ENCODE measurements at places on chromosomes 7 and 10. TPM values are rescaled to one million over a fixed set of nuclear protein-coding genes. Genes with fewer than 3 reads are reported as not detected.

DNA sequence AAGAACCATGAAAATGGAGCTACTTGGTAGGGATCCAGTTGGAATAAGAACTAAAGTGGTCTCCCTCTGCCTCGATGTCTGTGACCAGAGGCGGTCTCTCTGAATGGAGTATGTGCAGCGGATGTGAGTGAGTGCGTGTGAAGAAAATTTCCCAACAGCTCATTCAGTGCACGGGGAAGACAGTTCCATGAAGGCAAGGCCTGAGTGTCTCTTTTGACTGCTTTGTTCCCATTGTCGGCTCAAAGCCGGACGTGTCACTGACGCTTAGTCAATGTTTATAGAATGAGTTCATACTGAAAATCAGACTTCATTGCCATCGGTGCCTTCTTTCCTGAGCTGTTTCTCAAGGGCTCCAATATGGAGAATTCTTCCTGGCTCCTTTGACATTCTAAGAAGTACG lies 55.3 kb upstream of the GRB10 start:
- no peak overlapping the region for H3K27ac ChIP-seq
- no peak overlapping the region for H3K4me3 ChIP-seq
- H3K27me3 ChIP-seq: no peaks in the 10 kb centered on the region
- no peak for DNase-seq
- H3K36me3 ChIP-seq: no peaks in the 10 kb centered on the region
- no peaks in the 10 kb centered on the region for H3K4me1 ChIP-seq

GRCh38 chr7:69857014-69857413 lies 258.7 kb downstream of the AUTS2 start:
- no peak for DNase-seq
- no peak overlapping the region for H3K4me3 ChIP-seq
- H3K36me3 ChIP-seq: no peaks in the 10 kb centered on the region
- no peak overlapping the region for H3K27ac ChIP-seq
- H3K4me1 ChIP-seq: peaks cover 23% of the 10 kb centered on the region

The MCM10 gene
- total RNA-seq: 9.2 TPM

The MAGI2 gene
- 0.23 TPM for total RNA-seq

The VWA2 gene
- total RNA-seq: 5.7 TPM

The ANKRD1 gene
- total RNA-seq: not detected

DNA sequence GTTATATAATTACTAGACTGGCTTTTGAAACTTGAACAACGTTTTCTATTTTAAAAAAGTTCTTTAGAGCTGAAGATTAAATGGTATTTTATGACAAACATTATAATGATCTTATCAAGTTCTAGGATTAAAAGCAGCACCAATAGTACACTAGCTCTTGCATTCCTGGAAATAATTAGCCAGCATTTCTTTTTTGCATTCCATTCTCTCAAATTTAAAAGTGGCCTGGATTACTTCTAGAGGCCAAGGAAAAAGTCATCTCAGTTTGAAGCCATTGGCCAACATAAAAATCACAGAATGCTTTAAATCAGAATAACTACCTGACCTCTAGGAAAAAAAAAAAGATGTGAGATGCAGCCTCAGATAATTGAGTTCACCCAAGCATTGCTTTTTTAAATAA lies 1326.4 kb upstream of the SORCS1 start:
- H3K27me3 ChIP-seq: no peaks in the 10 kb centered on the region
- H3K4me3 ChIP-seq: no peak overlapping the region
- no peaks in the 10 kb centered on the region for H3K36me3 ChIP-seq
- DNase-seq: no peak
- H3K4me1 ChIP-seq: no peaks in the 10 kb centered on the region

GRCh38 chr10:46052057-46052790 lies 6.2 kb upstream of the MSMB start:
- peaks cover 39% of the 10 kb centered on the region for H3K4me1 ChIP-seq
- H3K27me3 ChIP-seq: no peaks in the 10 kb centered on the region
- H3K4me3 ChIP-seq: no peak overlapping the region

The TMEM176A gene
- total RNA-seq: 35.5 TPM

The CCZ1 gene
- total RNA-seq: 67.4 TPM

GRCh38 chr10:24840784-24841183 lies 111.6 kb downstream of the PRTFDC1 start:
- no peak overlapping the region for H3K4me3 ChIP-seq
- no peaks in the 10 kb centered on the region for H3K4me1 ChIP-seq
- H3K27me3 ChIP-seq: no peaks in the 10 kb centered on the region
- no peak for DNase-seq
- no peak overlapping the region for H3K27ac ChIP-seq

The TRIM50 gene
- total RNA-seq: not detected

DNA sequence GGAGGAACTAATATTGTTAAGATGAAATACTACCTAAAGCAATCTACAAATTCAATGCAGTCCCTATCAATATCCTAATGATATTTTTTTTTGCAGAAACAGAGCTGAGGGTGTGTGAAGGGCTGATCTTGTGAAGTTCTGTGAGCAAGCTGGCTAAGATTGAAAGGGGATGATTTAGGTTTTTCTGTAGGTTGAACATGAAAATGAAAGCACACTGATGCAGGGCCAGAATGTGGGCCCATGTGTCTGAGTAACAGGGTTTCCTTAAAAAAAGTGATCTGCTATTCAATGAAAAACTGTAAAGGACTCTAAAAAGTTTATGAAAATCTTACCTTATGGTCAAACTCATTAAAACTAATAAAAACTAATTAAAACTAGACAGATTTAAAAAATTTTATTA lies 47.4 kb downstream of the GRB10 start:
- H3K27ac ChIP-seq: no peak overlapping the region
- DNase-seq: no peak
- H3K36me3 ChIP-seq: no peaks in the 10 kb centered on the region

The PGAM2 gene
- not detected for total RNA-seq

- DNase-seq: no peak
- H3K27me3 ChIP-seq: no peaks in the 10 kb centered on the region
- H3K4me1 ChIP-seq: no peaks in the 10 kb centered on the region
- no peak overlapping the region for H3K27ac ChIP-seq
- H3K4me3 ChIP-seq: no peak overlapping the region
These were observed 311.9 kb upstream of the GNAI1 start for GRCh38 chr7:79822620-79823240.

DNA sequence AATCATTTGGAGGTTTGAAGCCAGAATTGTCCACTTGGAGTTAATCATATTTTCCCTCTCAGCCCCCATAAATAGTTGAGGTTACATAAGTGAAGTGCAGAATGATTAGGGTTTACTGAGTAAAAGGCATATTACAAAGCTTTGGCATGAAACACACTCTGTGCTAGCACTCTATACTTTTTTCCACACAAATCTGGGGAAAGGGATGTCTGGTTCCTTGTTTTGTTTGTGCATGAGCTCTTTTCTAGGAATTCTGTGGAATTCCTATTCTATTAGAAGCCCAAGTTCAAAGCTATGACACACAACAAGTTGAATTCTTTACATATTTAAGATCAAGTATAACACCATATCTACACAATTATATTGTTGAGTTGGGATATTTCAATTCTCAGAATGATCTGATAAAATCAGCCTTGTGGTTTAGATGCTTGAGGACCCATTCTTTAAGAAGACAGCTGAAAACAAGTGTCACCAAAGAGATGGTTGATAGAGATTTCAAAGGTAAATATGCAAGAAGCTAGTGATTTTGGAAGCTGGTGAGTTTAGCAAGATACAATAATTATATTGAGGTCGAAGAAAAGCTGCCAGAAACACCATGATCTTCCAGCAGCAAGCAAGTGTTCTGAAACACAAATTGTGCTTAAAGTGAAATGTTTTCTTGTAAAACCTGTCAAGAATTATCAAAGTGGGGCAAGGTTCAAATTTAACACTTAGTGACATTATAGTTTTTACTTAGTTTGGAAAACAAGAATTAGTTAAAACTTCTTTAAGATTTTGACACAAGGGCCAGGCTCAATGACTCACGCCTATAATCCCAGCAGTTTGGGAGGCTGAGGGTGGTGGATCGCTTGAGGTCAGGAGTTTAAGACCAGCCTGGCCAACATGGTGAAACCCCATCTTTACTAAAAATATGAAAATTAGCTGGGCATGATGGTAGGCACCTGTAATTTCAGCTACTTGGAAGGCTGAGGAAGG lies 122.6 kb downstream of the INHBA start:
- H3K4me3 ChIP-seq: no peak overlapping the region
- DNase-seq: no peak
- H3K36me3 ChIP-seq: no peaks in the 10 kb centered on the region
- H3K4me1 ChIP-seq: no peaks in the 10 kb centered on the region
- no peaks in the 10 kb centered on the region for H3K27me3 ChIP-seq
- H3K27ac ChIP-seq: no peak overlapping the region

GRCh38 chr7:101828301-101829020 lies 11.0 kb downstream of the CUX1 start:
- H3K36me3 ChIP-seq: no peaks in the 10 kb centered on the region
- H3K27ac ChIP-seq: no peak overlapping the region
- no peaks in the 10 kb centered on the region for H3K27me3 ChIP-seq
- no peak for DNase-seq
- no peak overlapping the region for H3K4me3 ChIP-seq

GRCh38 chr10:30873411-30873810 lies 158.3 kb downstream of the ZNF438 start:
- H3K4me1 ChIP-seq: no peaks in the 10 kb centered on the region
- DNase-seq: no peak
- no peak overlapping the region for H3K27ac ChIP-seq
- H3K4me3 ChIP-seq: no peak overlapping the region

DNA sequence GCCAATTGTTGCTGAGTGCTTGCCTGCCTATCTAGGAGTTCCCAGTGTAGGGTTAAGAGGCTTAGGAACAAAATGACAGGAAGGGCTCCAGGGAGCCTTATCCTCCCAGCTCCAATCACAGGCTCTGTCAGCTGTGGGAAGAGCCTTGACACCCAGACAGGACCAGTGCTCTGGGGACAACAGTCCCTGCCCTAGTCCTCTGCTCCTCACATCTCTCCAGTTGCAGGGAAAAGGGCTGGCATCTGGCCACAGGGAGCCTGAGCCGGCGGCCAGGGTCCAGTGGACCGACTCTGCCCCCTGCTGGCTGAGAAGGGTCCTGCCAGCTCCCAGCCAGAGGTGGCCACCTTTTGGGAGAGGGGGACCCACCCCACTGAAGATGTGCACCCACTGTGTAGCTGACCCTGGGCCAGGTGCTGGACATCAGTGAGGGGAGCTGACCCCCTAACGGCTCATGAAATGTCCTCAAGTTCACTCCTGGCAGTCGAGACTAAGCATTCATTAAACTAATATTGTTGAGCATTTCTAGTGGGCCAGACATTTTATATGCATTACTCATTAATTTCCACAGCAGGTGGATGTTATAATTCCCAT lies 17.6 kb downstream of the DNAJB12 start:
- H3K27me3 ChIP-seq: no peaks in the 10 kb centered on the region
- H3K27ac ChIP-seq: peak overlapping the region; percentile 93
- peaks cover 13% of the 10 kb centered on the region for H3K36me3 ChIP-seq
- peaks cover 45% of the 10 kb centered on the region for H3K4me1 ChIP-seq
- no peak overlapping the region for H3K4me3 ChIP-seq
- DNase-seq: no peak

GRCh38 chr7:155310425-155311114 lies 12.9 kb downstream of the INSIG1 start:
- peaks cover 14% of the 10 kb centered on the region for H3K36me3 ChIP-seq
- no peaks in the 10 kb centered on the region for H3K4me1 ChIP-seq
- DNase-seq: no peak
- no peak overlapping the region for H3K27ac ChIP-seq
- no peaks in the 10 kb centered on the region for H3K27me3 ChIP-seq

GRCh38 chr7:76220185-76221057 lies 18.7 kb downstream of the SRRM3 start:
- no peak overlapping the region for H3K27ac ChIP-seq
- no peak for DNase-seq
- no peaks in the 10 kb centered on the region for H3K36me3 ChIP-seq
- no peaks in the 10 kb centered on the region for H3K4me1 ChIP-seq
- no peaks in the 10 kb centered on the region for H3K27me3 ChIP-seq

The PLOD3 gene
- 14.5 TPM for total RNA-seq

DNA sequence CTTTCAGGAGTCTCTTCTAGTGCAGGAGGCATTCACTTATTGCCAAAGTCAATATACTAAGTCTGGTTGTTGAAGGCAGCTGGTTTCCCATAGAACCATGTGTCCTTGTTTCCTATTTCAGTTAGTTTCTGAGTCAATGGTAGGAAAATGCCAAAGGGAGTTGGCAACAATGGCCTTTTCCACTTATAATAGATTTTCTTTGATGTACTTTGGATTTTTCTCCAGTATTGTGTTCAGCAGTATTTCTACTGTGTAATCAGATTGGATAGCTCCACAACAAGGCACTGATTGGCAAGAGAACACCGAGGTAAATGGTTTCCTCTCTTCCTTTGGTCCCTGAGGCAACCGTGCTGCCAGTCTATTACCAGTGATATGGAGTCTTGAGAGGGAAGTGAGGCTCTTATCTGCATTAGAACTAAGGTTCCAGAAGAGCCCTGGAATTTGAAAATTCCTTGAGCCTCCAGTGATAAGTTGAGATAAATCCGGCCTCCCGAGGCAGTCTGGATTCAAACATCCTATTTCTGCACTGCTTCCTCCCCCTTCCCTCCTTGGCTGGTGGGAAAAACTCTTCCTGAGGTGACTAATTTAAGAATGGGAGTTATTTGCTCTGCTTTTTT lies 7.9 kb upstream of the SEPTIN7 start:
- no peak overlapping the region for H3K4me3 ChIP-seq
- no peak for DNase-seq
- H3K27ac ChIP-seq: no peak overlapping the region
- H3K36me3 ChIP-seq: no peaks in the 10 kb centered on the region

The CNTNAP2 gene
- total RNA-seq: 1.1 TPM

DNA sequence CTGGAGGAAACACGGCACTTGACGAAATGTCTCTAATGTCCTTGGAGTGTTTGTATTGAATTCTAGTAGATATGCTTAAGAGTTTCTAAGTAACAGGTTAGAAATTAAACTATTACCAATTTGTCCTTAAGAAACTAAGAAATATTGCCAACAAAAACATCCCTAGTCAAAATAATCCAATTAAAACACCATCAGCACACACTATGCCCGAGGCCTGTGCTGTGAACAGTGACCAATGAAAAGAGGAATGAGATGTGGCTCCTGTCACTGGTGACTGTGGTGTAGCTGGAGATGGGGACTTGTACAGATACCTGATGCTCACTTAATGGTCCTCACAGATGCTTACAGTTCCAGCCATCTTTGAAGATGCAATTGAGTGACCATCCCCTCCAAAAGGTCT lies 651.1 kb downstream of the SORCS3 start:
- H3K36me3 ChIP-seq: no peaks in the 10 kb centered on the region
- H3K27ac ChIP-seq: no peak overlapping the region
- no peaks in the 10 kb centered on the region for H3K4me1 ChIP-seq

- DNase-seq: no peak
- H3K27ac ChIP-seq: no peak overlapping the region
- H3K27me3 ChIP-seq: no peaks in the 10 kb centered on the region
- H3K36me3 ChIP-seq: no peaks in the 10 kb centered on the region
These were observed 44.3 kb downstream of the IL6 start for GRCh38 chr7:22771194-22771871.

GRCh38 chr7:18399436-18400235 lies 95.9 kb upstream of the HDAC9 start:
- H3K4me3 ChIP-seq: no peak overlapping the region
- no peak overlapping the region for H3K27ac ChIP-seq
- no peaks in the 10 kb centered on the region for H3K4me1 ChIP-seq
- no peaks in the 10 kb centered on the region for H3K36me3 ChIP-seq
- no peak for DNase-seq

- no peak overlapping the region for H3K27ac ChIP-seq
- no peak overlapping the region for H3K4me3 ChIP-seq
- no peaks in the 10 kb centered on the region for H3K36me3 ChIP-seq
- no peaks in the 10 kb centered on the region for H3K4me1 ChIP-seq
- no peaks in the 10 kb centered on the region for H3K27me3 ChIP-seq
These were observed 527.4 kb downstream of the PTPRN2 start for GRCh38 chr7:158060216-158060615.

- H3K27me3 ChIP-seq: no peaks in the 10 kb centered on the region
- H3K36me3 ChIP-seq: no peaks in the 10 kb centered on the region
- H3K27ac ChIP-seq: no peak overlapping the region
- no peak overlapping the region for H3K4me3 ChIP-seq
- H3K4me1 ChIP-seq: no peaks in the 10 kb centered on the region
- DNase-seq: no peak
These were observed 90.0 kb downstream of the CHCHD3 start for GRCh38 chr7:132991615-132992587.
